GM03348 (cell line): ENCODE measurements at places on chromosomes 11 and 22.

GRCh38 chr11:34468209-34468841, 29.6 kb downstream of the CAT start:
- DNase-seq, result peak; percentile 33

DNA sequence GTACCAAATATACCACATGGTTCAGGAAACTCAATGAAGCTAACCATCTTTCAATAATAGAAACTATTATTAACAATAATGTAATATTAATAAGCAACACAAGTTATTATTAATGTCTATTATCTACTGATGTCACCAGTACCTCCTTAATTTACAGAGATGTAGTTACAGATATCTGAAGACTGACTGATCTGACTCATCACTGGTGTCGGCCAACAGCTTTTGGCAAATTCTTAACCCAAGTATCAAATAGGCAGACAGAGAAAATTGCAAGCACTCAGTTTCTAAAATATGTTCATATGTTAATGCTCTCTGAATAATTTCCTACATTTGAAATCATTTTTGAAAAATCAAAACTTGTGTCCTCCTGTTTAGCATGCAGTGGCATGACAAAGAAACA, 100.4 kb upstream of the DDI1 start:
- DNase-seq, result peak; percentile 50

DNA sequence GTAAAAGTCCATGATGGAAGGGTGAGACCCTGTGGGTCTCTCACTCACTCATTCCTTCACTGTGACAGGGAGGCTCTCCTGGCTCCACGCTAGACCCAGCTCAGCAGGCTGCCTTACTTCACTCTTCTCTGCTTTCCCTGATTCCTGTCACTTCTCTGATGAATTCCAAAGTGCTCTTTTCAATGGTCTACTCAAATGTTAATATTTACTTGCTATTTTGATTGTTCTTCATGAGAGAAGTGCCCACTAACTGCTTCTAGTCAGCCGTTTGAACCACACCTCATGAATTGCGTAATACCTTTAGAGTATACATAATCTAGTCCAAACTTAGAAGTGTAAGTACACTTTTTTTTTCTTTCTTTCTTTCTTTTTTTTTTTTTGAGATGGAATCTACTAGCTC, 1350.2 kb upstream of the RAG2 start:
- no peak for DNase-seq

GRCh38 chr11:79439886-79440570, 802 bp downstream of the TENM4 start:
- DNase-seq, result peak; percentile 56

- DNase-seq, result no peak
Observed at GRCh38 chr11:125925247-125925740, 20.6 kb upstream of the VSIG10L2 start.

GRCh38 chr22:36797911-36798673, 18.7 kb downstream of the PVALB start:
- no peak for DNase-seq

DNA sequence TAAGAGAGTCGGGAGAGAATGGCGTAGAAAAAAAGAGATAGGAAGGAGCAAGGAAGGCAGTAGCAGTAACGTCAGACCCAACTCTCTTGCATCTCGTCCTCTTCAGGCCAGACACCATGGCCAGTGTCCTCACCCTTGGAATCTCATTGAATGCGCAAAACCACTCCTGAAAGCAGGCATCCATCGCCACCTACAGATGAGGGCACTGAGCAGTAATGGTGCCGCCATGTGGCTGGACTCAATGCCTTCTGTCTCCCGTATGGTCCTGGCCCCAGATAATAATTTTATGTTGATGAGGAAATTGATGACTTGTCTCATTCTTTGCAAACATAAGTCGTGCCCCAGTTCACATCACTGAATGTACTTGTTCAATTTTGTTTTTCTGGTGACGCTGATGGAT, 17.8 kb upstream of the ALX4 start:
- DNase-seq, result no peak

GRCh38 chr11:63847363-63847762, 8.5 kb downstream of the MARK2 start:
- no peak for DNase-seq

DNA sequence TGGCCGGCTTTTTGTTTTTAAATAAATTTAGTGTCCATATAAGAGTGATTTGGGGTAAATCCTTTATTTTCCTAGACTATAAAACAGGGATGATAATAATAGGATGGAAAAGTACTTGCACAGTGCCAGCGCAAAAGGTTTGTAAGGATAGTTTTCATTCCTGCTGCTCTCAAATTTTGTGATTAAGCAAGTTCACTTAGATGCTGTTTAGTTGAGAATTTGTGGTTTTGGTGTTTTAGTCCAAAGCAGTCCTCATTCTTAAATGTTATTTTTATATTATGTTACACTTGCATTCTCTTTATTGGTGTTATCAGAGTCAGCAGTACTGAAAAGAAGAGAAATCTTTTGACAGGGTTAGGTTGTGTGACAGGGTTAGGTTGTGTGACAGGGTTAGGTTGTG, 47.9 kb downstream of the PPP6R3 start:
- DNase-seq, result no peak

GRCh38 chr22:50529897-50530579, at the start of gene TYMP:
TYMP (minus strand) TSS chr22:50530012; CDS start chr22:50529709, 303 bp downstream.
- DNase-seq, result peak; percentile 89

- no peak for DNase-seq
Observed at GRCh38 chr11:106477776-106478175, 400.3 kb downstream of the AASDHPPT start.

DNA sequence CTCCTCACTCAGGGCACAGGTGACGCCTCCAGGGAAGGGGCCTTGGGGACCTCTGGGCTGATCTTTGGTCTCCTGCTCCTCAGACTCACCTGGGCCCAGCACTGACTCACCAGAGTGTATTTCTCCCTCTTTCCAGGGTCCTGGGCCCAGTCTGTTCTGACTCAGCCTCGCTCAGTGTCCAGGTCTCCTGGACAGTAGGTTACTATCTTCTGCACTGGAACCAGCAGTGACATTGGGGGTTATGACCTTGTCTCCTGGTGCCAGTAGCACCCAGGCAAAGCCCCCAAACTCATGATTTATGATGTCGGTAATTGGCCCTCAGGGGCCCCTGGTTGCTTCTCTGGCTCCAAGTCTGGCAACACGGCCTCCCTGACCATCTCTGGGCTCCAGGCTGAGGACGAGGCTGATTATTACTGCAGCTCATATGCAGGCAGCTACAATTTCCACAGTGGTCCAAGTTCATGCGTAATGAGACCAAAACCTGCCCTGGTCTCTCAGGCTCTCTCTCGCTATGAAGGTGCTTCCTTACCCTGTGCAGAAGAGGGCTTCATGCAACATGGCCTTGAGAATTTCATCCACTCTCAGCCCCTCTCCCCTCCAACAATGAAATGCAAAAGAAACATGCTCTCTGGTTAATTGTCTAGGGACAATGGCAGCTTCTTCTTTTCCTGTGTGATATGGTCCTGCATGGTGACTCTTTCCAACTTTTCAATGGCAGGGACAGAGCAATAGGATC, 21.0 kb upstream of the PRAME start:
- no peak for DNase-seq

DNA sequence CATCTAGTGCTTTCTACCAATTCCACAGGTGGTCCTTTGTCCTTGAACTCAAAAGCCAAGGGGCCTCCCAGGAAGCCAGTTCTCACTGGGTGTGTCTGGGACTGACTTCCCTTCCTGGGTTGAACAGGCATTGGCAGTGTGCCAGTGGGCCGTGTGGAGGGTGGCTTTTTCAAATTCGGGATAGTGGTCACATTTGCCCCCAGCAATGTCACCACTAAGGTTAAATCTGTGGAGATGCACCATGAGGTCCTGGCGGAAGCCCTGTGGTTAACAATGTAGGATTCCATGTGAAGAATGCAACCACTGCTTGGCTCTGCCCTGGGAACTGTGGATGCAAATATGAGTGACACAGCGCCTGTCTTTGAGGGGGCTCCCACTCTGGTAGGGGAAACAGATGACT, 53.2 kb upstream of the MTNR1B start:
- no peak for DNase-seq

DNA sequence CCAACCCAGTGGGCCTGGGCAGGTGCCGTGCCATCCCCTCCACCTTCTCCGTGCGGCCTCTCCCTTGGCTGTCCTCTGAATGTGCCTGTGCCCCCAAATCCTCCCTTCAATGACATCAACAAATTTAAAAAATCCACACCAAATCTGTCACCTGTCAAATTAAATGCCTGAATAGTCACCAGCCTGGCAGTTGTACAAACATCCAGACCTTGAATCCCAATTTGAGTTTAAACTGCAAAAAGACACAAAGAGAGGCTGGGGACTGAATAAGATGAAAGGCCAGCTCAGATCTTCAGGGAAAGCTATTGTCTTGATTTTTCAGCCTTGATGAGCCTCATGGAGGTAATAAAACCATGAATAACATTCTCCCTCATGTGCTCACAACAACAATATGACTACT, 194.7 kb downstream of the KIRREL3 start:
- DNase-seq, result no peak

DNA sequence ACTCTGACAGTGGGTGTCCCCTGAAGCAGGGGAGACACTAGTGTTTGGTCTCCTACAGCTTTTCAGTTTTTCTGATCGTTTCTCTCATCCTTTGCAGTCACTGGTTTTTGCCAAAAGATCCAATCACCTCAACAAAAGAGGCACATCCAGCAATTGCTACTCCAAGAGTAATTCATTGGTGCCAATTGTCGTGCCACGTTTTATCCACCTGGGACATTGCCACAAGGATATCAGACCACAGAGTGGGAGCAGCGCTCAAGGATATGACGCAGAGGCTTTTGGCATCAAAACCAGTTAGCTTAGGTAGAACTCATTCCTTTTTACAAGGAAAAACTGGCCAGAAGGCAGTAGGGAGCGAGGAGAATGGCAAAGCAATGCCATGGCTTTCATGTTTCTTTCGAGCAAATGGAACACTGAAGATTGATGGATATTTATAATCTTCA, 40.9 kb upstream of the BLID start:
- DNase-seq, result no peak
